Motor neuron (in vitro differentiated cells): ENCODE measurements at places on chromosomes 16 and 17.
A peak's percentile ranks its signal among the peaks of the same experiment; 100 is the strongest.

DNA sequence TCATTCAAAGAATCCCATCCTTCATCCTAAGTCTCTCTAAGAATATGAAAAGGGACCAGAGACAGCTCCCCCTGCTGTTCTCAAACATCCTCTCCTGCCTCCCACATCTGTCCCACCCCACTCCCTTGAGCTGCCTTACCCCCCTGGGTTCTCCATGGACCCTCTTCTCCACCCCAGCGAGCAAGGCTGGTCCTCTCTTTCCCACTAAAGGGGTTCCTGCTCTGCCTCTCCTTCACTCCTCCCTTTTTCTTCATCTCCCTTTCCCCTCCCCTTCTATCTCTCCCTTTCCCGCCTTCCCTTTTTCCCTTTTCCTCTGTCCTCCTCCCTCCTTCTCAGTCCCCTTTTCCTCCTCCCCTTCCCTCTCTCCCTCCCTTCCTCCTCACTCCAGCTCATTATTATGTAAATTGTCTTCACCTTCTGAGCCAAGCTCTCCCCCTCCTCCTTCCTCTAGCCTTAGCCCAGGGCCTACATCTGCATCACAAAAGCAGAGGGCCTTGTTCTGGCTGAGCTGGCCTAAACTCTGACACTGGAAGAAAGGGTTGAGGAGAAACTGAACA is 90.0 kb downstream of the GNAO1 start:
- ATAC-seq = peak; percentile 97

GRCh38 chr17:11871773-11872172 is 125.5 kb downstream of the ZNF18 start:
- no peak for ATAC-seq

DNA sequence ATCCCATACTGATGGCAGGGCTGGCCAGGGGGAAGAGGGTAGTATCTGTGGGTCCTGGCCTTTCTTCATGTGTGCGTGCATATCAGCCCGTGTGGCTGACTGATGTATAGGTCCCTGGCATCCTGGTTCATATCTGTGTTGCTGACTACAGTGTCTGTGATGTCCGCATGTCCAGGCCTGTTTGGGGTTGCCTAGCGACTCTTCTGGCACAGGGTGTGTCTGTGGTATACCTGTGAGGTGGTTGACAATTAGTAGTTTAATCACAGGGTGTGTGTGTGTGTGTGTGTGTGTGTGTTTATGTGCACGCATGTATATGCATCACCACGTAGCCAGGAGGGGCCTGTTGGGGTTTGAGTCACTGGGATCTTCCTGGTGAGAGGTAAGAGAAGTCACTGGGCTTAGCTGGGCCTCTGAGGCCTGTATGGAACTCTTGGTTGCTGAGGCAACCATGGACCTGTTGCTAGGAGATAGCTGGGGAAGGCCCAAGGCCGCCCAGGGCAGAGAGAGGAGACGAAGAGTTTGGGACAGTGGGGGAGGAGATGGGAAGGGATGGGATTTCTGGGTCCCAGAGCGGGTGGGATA is 603 bp upstream of the TMEM95 start:
- no peak for ATAC-seq

DNA sequence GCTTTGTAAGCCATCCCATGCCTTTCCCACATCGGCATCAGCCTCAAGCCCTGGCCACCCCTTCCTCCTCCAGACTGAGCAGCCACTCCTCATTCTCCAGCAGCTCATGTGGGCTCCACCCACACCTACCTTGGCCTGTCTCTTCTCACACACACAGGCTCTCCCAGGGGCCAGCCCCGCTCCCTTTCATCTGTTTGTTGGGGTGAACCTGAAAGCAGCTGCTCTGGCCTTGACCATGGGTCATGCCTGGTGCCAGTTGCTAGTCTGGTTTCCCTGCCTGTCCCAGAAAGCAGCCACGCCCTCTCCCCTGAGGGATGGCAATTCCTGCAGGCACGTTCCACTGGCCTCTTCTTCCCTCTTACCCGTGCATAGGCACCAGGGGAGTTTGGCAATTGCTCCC is 11.4 kb upstream of the TMEM238L start:
- ATAC-seq = no peak

GRCh38 chr17:38596651-38597050 is 9.1 kb downstream of the SRCIN1 start:
- no peak for ATAC-seq

DNA sequence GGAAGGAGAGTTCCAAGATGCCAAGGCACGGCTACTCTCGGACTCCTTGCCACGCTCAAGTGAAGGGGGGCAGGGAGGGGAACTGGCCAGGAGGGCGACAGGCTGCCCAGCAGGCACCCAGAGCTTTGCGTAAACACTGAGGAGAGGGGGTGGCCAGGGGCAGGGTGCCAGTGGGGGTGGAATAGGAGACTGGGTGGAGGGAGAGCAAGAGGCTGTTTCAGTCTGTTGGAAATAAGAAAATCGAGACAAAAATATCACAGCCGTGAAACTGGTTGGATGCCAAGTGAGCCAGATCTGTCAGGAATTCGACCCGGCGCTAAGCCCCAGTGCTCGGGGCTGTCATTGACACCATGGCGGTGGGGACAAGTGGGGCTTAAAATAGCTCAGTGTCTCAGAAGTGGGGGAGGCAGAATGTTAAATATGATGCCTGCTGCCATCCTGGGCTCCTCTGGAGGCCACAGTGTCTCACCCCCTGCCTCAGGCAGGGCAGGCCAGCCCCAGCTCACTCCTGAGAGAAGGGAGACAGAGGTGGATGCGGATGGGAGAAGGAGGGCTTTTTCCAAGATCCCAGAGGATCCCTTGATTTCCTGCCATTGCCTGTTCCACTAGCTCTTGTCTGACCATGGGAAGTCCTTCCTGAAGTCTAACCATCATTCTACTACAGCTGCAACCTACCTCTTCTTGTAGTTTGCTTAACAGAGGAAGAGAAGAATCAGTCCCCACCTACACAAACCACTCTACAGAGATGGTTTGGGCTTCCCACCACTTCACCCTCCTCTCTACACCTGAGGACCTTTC is 9.5 kb downstream of the PNMT start:
- no peak for ATAC-seq

DNA sequence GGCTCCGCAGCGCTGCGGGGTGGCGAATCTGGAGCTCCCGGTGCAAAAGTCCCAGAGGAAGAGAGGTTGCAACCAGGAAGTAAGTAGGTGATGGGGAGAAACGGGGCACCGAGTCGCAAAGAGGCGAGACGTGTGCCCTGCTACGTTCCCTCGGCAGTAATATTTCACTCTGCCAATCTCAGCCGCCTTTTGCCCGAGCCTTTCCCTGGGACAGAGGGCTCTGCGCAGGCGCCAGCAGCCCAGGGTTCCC is at the start of gene NR1D1:
TSS of gene NR1D1 (minus strand) at position 171 of the 250 bp plus-strand sequence. CDS start 495 bp downstream, outside the sequence.
- ATAC-seq = no peak

DNA sequence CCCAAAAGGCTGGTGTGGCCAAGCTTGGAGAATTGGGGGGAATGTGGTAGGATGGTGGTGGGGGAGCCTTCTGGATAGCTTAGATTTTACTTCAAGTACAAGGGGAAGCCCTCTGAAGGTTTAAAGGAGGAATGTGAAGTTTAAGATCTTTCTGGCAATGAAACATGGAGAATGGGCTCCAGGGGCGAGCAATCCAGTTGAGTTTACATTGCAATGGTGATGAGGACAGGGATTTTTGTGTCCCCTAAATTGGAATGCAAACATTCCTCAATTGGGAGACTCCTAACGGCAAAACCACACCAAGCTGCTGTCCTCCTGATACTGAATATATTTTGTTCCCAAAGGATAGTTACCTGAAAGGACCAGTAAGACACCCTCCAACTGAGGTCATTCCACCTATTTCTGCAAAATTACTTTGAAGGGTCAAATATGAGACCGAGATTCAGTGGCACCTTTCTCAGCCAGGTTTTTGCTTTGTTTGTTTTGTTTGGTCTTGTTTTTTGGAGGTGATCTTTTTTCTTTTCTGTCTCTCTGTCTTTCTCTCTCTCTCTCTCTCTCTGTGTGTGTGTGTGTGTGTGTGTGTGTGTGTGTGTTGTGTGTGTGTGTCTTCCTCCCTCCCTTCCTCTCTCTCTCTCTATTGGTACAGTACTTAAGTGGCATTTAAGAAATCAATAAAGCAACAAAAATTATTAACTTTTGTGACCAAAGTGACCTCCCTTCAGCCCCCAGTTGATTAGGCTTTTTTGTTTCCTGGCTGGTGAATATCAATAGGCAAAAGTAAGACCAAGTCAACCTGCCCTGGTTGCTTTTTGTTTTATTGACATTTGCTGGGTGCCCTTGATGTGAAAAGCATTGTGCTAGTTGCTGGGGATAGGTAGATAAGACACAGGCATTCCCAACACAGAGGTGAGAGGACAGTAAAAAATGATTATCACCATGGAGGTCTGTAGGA is 16.4 kb upstream of the TAT start:
- no peak for ATAC-seq

GRCh38 chr17:82780971-82781893 is 29.4 kb downstream of the TBCD start:
- peak; percentile 12 for ATAC-seq

DNA sequence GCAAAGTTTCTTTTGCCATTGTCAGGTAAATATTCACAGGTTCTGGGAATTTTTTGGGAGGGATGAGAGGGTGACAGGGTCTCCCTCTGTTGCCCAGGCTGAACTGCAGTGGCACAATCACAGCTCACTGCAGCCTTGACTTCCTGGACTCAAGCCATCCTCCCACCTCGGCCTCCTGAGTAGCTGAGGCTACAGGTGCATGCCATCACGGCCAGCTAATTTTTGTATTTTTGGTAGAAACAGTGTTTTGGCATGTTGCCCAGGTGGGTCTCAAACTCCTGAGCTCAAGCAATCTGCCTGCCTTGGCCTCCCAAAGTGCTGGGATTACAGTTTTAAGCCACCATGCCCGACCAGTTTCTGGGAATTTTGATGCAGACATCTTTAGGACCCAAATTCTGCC is 53.0 kb downstream of the IQCK start:
- no peak for ATAC-seq

DNA sequence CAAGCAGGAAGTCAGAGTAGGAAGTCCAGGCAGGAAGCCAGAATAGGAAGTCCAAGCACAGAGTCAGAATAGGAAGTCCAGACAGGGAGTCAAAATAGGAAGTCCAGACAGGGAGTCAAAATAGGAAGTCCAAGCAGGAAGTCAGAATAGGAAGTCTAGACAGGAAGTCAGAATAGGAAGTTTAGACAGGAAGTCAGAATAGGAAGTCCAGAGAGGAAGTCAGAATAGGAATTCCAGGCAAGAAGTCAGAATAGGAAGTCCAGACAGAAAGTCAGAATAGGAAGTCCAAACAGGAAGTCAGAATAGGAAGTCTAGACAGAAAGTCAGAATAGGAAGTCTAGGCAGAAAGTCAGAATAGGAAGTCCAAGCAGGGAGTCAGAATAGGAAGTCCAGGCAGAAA is 105.3 kb upstream of the C16orf82 start:
- no peak for ATAC-seq

DNA sequence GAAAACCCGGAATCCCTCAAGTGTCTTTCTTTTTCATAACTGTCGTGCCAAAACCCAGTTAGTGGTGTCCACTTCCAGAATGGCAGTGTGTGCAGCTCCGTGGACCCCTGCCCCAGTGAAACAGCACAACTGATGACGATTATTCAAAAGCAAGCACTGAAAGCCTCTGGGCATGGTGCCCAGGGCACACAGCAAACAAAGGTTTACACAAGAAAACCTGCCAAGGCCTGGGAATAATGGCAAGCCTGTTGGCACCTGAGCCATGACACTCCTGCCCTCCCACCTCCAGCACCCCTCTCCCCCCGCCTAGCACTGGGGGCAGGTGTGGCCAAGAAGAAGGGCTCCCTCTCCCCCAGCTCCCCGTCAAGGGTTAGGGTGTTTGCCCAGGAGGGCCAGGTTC is 2.8 kb downstream of the PKMYT1 start:
- no peak for ATAC-seq

- ATAC-seq = no peak
Observed at GRCh38 chr17:71926746-71927398, 193.9 kb upstream of the SOX9 start.

- peak; percentile 98 for ATAC-seq
Observed at GRCh38 chr17:67528751-67529436, 151.8 kb downstream of the PITPNC1 start.

DNA sequence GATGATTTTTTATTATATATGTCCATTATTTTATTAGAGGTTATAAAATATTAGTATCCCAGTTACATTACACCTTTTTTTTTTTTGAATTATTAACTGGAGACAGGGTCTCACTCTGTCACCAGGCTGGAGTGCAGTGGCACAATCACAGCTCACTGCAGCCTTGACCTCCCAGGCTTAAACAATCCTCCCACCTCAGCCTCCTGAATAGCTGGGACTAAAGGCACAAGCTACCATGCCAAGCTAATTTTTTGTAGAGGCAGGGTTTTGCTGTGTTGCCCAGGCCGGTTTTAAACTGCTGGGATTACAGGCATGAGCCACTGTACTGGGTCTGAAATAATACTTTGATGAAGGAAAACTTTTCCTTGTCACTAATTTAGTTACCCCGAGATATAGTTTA is 63.6 kb downstream of the VMP1 start:
- ATAC-seq = no peak

- no peak for ATAC-seq
Observed at GRCh38 chr16:81553080-81553813, 108.6 kb downstream of the CMIP start.

- peak; percentile 95 for ATAC-seq
Observed at GRCh38 chr17:1931844-1932579, 93.1 kb downstream of the RTN4RL1 start.

DNA sequence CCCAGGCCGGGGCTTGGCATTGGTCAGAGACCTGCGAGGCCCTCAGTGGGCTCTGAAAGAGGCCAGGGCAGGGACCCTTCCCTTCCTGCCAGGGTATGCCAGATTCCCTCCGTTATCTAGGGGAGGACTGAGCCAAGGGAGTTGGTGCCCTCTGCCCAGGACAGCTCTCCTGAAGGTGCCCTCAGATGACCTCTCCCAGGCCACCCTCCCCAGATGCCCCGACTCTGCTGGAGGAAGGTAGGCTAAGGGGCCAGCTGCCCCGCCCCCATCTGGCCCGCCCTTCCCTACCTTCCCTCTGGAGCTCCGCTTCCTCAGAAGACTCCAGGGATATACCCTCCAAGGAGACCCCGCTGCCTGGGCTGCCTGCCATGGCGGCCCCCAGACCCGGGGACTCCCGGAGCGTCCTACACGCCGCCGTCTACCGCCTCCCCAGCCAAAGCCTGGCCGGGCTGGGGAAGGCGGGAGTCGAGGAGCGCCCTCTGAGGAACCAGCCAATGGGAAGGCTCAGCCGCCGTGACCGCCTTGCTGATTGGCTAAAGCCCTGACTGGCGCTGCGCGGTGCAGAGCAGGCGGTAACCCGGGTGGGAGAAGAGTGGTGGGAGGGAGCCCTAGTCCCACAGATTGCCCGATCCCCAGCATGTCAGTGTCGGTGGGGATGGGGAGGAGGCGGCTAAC is 7.0 kb downstream of the MPP2 start:
- peak; percentile 98 for ATAC-seq

- peak; percentile 97 for ATAC-seq
Observed at GRCh38 chr17:57420734-57421717, 164.7 kb downstream of the MSI2 start.
